ENCODE measurements at places on chromosomes 16 and 17.

- DNase-seq, result peak; percentile 58
Observed at GRCh38 chr17:76506408-76507345, 5.5 kb upstream of the RHBDF2 start.

GRCh38 chr17:82390015-82390859 is 18.7 kb downstream of the UTS2R start:
- no peak for DNase-seq

- no peak for DNase-seq
Observed at GRCh38 chr16:69325784-69326171, 4.6 kb downstream of the PDF start.

- DNase-seq, result no peak
Observed at GRCh38 chr17:81517339-81518112, 4.9 kb upstream of the ACTG1 start.

- no peak for DNase-seq
Observed at GRCh38 chr17:73521376-73521775, 122.9 kb downstream of the SDK2 start.

DNA sequence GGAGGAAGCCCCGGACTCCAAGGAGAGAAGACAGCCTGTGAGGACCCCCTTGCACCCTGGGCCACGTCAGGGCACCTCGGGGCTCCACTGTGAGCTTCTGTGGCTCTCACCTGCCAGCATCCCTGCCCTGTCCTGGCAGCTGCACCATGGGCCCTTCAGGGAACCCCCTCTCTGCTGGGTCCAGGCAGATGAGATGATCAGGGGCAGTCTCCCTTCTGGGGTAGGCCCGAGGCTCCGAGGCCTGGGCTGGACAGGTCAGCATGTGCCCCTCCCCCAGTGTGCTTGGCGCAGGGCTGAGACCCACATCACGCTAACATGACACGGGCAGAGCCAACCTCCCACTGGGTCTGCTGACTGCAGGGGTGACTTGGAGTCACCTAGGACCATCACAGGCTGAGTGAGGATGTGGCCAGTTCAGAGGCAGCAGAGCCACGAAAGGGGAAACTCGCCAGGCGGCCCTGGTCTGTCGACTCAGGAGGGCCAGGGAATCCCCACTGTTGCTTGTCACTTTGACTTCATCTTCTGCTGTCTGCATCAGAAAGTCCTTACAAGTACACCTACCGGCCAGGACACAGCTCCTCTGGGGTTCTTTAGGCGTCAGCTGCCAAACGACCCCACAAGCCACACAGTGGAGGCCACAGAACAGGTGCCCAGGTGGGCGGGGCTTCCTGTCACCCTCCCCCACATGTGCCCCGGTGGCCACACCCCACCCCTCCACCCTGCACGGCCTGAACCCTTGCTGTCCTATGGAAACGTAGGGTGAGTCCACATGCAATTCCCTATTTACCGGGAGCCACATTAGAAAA is 2.2 kb downstream of the GALNS start:
- no peak for DNase-seq

DNA sequence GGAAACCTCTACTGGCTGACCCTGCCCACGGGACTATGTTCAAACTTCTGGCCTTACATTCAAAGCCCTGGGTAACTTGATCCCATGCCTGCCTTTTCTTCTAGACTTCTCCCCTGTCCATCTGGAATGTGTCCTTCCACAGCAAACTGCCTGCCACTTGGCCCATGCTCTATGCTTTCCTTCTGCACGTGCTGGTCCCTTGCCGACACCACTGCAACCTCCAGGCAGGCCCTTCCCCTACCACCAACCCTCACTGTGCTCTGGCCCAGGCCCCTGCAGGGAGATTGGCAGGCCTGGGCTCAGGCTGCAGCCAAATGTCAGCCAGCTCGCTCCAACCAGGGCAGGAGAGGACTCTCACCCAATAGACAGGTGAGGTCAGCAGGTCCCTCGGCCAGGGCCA is 11.0 kb downstream of the HSD11B2 start:
- DNase-seq, result no peak

- DNase-seq, result no peak
Observed at GRCh38 chr17:51353296-51353695, 93.0 kb downstream of the UTP18 start.

- DNase-seq, result no peak
Observed at GRCh38 chr16:14560523-14560922, 69.5 kb downstream of the PARN start.

GRCh38 chr17:76997981-76998531 is 129.9 kb downstream of the MGAT5B start:
- DNase-seq, result peak; percentile 20

- DNase-seq, result peak; percentile 67
Observed at GRCh38 chr16:9077091-9077809, 14.2 kb upstream of the HAPSTR1 start.

- DNase-seq, result no peak
Observed at GRCh38 chr17:14427900-14428647, 127.2 kb downstream of the HS3ST3B1 start.

DNA sequence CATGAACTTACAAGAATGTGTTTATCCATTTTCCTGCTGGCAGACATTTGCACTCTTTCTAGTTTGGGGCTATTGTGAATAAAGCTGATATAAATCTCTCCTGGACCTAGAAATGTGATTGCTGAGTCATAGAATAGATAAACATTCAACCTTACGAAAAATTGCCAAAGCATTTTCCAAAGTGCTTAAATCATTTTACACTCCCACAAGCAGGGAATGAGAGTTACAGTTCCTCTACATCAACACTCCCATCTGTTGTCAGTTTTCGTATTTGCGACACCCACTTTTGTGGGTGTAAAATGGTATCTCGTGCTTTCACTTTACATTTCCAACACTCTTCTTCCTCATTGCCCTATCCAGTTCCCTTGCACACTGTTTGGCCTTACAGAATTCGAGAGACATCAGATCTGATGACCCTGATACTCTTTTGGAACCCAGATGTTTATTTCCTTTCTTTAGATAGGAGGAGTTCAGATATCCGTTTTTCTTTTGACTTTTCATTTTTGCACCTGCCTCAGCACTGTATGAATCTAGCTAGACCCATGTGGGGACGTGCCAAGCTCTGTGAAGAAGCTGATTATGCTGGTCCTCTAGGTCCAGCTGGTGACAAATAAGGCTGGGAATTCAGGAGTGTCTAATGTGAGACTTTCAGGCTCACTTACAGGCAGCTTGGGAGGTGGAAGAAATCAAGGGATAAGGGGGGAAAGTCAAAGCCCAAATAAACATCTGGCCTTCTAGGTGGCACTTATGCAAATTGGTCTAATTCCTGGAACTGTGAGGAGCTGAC is 14.0 kb downstream of the SOX9 start:
- peak; percentile 42 for DNase-seq

GRCh38 chr16:50160495-50161164 is 7.5 kb downstream of the TENT4B start:
- no peak for DNase-seq

DNA sequence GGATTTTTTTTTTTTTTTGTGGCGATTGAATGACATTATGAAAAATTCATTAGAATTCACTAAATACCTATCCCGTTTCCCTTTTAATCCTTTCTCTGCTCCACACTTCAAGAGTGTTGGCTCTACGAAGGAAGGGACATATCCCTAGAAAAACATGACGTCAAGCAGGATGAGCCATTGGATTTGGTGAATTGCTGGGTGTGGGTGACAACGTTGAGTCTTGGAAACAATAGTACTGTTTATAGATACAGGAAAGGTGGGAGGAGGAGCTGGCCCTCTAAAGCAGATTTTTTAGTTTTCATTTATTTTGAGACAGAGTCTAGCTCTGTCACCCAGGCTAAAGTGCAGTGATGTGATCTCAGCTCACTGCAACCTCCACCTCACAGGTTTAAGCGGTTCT is 167.6 kb upstream of the FAM20A start:
- no peak for DNase-seq

DNA sequence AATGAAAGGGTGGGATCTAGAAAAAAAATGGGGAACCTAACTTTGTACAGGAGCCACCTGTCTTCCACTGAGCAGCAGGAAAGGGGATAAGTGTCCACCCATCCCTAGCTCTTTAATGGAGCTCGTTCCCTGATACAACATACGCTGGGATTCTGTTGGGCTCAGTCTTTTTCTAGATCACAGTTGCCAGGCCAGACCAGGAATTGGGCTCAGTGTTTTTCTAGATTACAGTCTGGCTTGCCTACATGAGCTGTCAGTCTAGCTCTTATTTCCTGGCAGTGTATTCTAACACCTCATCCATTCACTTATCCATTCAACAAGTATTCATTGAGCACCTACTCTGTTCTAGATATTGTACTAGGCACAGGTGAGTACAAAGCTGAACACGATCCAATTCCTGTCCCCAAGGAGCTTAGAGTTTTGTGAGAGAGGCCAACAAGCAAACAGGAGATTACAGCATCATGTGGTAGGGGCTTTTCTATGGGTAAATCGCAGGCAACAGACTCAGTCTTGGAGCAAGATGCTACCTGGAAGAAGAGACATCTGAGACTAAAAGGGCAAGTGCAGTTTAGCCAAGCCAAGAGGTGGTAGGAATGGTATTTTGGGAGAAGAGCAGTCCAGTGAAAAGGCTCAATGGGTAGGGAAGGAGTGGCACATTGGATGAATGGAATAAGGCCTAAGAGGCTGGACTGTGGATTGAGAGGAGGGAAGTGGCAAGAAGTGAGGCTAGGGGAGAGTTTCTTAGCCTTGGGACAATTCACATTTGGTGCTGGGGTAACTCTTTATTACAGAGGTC is 138.0 kb upstream of the HS3ST2 start:
- no peak for DNase-seq

Measured in astrocyte of the spinal cord (primary cell).